ENCODE measurements at places on chromosomes 1 and 21. TPM values are rescaled to one million over a fixed set of nuclear protein-coding genes. Genes with fewer than 3 reads are reported as not detected.

- DNase-seq: no peak
Observed at GRCh38 chr1:14128096-14128495, 428.1 kb downstream of the PRDM2 start.

DNA sequence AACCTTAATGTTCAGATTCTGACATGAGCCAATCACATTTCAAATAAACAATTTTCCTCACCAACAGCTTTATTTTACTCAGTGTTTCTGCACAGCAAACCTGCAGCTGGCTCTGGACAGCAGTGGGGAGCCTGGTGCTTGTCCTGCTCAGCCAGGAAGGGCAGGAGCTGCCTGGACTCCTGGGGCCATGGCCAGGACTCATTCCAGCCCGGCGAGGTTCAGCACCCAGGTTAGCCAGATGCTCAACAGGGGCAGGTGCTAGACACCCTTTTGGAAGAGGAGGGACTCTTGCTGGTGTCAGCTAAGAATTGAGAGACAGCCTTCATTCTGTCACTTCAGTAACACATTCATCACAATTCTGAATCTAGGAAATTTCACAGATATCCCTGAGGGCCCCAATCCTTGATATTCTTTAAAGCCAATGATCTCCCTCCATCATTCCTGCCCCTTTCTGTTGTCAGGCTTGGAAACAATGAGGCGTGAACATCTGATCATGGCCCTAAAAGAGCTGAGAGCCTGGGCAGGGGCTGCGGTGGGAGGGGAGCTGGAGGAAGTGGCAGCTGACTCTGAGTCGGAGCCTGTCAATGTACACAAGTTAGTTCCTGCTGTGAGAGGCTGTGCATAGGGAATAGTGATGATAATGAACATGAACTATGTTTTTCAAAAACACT lies 251.3 kb downstream of the SDCCAG8 start:
- peak; percentile 23 for DNase-seq

DNA sequence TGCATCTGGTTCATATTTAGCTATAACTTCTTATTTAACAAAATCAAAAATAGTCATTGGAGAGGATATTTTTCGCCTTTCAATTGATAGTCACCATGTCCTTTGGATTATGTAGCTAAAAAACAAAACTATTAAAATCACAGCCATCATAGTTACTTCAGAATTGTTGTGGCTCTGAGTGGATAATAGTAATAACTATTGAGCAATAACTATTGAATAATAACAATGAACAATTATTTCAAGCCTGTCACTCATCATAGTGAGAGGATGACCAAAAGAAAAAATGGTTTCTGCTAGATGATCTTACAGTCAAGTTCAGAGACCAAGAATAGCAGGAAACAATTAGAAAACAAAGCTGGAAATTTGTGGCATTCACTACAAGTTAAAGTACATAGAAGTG lies 38.4 kb upstream of the AGL start:
- no peak for DNase-seq

DNA sequence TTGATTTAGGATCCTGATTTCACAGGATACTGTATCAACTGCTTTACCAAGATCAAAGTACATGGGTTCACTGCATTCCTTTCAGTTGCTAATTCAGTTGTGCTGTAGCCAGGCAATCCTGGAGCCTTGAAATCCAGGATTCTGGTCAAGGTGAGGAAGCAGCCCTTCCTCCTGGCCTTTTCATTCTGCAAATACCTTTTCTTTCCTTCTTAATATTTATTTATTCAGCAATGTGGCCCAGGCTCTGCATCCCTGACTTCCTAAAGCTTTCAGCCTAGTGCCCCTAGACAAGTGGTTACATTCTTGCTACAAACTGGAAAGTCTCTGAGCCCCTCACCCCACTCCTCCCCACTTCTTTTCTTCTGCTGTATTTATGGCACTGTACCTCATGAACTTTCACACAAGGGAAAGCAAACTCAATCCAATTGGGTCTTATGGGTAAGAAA lies 16.2 kb downstream of the LRRC8D start:
- DNase-seq: no peak

- no peak for DNase-seq
Observed at GRCh38 chr1:59128239-59128736, 168.6 kb upstream of the FGGY start.

- DNase-seq: no peak
Observed at GRCh38 chr1:168146626-168147025, 9.9 kb upstream of the GPR161 start.

GRCh38 chr1:36223996-36224536 lies at the start of gene THRAP3:
TSS of gene THRAP3 (plus strand) at chr1:36224443. CDS start at chr1:36282564, 58,121 bp downstream.
- peak; percentile 100 for DNase-seq

DNA sequence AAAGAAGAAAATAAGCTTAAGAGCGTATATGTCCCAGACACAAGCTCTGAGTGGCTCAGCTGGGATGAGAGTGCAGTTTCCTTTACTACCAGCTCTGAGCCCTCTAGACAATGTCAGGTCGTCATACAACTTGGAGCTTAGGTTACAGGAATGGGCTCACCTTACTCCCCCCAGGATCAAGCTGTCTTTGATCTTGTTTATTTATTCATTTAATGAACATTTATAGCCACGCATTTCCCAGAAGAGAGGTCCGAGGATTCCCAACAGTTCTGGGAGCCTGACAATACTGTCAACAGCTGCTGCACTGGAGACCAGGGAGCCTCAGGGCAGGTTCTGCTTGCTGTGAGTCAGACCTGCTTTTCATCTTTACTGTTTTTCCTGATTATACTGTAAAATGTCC lies 378.9 kb downstream of the PLPP3 start:
- no peak for DNase-seq

DNA sequence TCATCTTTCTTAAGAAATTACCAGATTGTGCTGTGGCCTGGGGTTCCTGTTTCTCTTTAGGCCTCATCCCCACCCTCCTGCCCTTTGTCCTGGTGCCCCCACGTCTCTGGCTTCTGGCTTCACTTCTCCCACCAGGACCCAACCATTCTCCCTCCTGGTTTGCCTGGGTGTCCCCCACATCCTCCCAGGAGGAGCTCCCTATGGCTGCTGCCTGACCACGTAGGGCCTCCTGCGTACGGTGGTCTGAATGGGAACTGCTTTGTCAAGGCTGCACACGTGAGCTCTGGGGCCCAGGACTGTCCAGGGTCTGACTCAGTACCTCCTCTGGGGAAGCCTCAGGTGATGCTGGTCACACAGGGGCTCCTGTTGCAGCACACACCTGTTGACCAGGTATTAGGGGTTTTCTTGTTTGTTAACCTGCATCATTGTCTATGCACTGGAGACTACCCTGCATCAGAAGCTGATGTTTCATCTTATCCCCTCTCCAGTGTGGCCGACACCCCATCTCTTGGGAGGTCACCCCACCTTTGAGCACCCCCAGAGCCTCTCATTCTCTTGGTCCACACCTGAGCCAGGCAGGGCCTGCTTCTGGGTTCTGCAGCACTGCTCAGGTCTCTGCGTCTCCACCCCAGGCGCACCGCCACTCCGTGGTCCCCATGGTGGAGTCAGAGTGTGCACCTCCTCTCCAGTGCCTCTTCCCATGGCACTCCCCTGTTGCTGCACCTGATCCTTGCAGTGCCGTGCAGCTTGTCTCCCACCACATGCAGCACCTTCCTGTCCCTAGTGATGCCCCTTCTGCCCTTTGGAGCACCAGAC lies 65.8 kb downstream of the S100B start:
- DNase-seq: no peak

GRCh38 chr1:159342761-159343425 lies 40.8 kb downstream of the FCER1A start:
- DNase-seq: no peak

- no peak for DNase-seq
Observed at GRCh38 chr1:4380564-4381168, 273.7 kb upstream of the AJAP1 start.

GRCh38 chr21:21612466-21612865 lies 614.3 kb downstream of the NCAM2 start:
- DNase-seq: no peak

DNA sequence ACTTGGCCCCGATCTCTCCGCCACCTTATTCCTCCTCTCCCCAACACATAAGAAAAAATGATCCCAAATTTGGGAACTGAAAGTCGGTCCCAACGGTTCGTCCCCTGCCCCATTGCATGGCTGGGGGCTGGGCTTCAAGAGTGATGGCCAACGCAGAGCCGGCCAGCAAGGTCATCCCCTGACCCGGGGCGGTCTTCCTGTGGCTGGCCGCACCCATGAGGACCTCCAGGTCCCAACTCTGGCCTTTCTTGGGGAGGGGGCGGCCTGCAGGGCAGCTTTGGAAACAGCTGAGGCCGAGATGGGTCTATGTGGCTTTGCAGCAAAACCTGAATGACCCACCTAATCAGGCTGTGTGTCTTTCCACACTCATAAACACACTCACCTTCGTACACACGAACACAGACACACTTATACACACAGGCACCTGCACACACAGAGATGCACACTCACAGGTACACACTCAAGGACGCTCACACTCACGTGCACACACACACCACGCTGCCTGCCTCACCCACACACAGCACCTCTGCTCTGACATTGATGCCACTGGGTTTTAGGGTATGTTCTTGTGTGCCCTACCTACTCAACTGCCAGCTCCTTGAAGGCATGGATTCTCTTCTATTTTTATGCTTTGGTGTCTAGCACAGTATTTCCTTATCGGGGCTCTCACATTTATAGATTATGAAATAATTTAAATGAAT lies 562 bp downstream of the DYNLT5 start:
- DNase-seq: no peak

DNA sequence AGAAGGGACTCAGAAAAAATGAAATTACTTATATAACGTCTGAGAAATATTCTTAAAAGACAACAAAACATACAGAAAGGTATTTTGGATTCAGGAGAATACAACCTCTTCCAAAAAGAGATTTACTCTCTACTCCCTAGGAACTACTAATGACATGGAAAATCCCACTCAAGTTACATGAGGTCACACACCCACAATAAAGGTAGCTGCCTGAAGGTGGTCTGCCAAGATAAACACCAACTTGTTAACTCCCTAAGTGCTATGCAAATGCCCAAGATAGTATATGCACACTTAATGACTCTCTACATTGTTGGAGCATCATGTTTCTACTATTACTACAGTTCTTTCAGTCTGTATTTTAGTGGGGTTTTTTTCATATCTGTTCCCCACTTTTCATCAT lies 26.5 kb downstream of the RERE start:
- no peak for DNase-seq

DNA sequence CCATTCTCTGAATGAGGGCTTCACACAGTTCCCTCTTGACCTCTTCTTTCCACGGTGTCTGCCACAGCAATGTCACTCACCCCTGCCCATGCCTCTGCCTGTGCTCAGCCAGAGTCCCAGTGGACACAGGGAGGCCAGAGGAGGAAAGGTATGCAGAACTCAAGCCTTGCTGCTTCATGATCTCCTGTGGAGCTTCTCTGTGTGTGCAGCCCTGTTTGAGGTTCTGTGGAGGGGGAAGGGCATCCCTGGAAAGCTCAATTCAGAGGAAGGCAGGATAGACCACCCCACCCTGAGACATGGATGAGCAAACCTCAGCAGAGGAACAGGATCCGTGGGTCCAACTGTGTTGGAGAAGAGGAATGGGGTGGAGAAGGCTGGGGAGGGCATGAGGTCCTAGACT lies 2.0 kb downstream of the HCN3 start:
- DNase-seq: no peak

- DNase-seq: no peak
Observed at GRCh38 chr1:69221524-69221923, 346.2 kb upstream of the LRRC7 start.

- no peak for DNase-seq
Observed at GRCh38 chr21:23639721-23640120, 1967.6 kb downstream of the MRPL39 start.

GRCh38 chr1:108316545-108316944 lies 72.7 kb upstream of the NBPF4 start:
- no peak for DNase-seq

DNA sequence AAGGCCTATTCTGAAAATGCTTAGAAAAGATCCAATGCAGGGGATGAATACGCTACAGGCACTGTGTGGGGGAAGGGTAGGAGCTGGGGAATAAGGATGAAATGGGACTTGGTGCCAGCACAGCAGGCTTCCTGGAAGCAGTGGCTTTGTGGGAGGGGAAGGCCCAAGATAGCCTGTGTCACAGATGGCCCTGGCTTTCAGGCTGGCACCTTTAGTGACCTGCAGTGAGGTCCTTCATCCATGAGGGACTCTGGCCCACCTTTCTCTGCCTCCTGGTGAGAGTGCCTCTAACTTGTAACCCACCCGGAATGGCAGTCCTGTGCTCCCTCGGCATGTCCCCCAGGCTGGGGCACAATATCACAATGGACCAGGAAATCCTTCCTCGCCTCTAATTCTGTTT lies 919 bp downstream of the CHI3L1 start:
- no peak for DNase-seq

DNA sequence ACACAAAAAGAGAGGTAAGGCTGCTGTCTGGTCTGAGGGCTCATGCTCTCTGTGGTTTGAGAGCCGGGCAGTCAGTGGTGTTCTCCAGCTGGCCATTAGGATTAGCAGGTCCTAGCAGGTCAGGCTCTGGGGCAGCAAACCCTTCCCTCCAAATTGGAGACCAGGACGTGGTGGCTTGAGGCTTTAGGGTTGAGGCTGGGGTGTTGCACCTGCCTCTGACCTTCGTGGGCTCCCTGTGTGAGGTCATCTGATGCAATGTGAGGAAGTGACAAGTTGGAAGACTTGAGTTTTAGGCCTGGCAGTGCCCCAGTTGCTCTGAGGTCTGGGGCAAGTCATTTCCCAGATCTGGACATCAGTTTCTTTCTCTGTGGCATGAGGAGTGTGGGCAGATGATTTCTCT lies 24.4 kb downstream of the SZRD1 start:
- DNase-seq: no peak

- DNase-seq: no peak
Observed at GRCh38 chr21:25956993-25957714, 213.4 kb downstream of the APP start.

GRCh38 chr1:4307468-4307845 lies 347.0 kb upstream of the AJAP1 start:
- DNase-seq: no peak

DNA sequence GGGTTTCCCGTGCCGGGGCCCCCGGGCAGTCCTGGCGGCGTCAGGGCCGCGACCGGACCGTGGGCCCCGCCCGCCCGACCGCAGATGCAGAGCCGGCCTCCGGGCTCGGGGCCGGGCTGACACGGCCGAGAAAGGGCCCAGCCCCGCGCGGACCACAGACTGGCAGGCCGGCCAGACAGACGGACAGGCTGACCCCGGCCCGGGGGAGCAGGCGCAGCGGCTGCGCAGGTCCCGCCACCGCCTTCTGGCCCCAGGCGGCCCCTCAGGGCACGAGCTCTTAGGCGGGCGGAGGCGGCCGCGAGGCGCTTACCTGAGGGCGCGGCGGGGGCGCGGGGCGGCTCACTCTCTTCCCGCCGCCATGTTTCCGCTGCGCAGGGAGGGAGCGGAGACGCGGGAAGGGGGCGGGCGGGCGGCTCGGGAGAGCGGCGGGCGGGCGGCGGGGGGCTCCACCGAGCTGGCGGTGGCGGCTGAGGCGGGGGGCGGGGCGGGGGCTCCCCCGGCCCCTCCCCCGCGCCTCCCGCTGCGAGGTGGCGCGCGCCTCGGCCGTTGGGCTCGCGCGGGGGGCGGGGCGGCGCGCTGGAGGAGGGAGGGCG lies at the start of gene SCMH1:
SCMH1 (minus strand) TSS at position 558 of the 593 bp plus-strand sequence. CDS start 56,173 bp downstream, outside the sequence.
- DNase-seq: peak; percentile 90

Gene AMY2A
- total RNA-seq: not detected

Gene HES5
- 9.6 TPM for total RNA-seq

Gene NPPA
- 7.2 TPM for total RNA-seq

Gene WNT3A
- not detected for total RNA-seq

Gene SLC6A17
- total RNA-seq: not detected

Gene CHD5
- 0.45 TPM for total RNA-seq

Gene TLCD4
- 20.1 TPM for total RNA-seq

Gene NEK2
- total RNA-seq: not detected

Gene CFHR5
- total RNA-seq: not detected
